ENCODE measurements at places on chromosomes 16 and 17. TPM values are rescaled to one million over a fixed set of nuclear protein-coding genes. Genes with fewer than 3 reads are reported as not detected.

The CDRT15L2 gene
- total RNA-seq: not detected

The CETP gene
- total RNA-seq: not detected

The NOD2 gene
- total RNA-seq: 0.26 TPM

The FA2H gene
- not detected for total RNA-seq

The KRTAP17-1 gene
- total RNA-seq: not detected

The USP6 gene
- total RNA-seq: not detected

The TM4SF5 gene
- not detected for total RNA-seq

DNA sequence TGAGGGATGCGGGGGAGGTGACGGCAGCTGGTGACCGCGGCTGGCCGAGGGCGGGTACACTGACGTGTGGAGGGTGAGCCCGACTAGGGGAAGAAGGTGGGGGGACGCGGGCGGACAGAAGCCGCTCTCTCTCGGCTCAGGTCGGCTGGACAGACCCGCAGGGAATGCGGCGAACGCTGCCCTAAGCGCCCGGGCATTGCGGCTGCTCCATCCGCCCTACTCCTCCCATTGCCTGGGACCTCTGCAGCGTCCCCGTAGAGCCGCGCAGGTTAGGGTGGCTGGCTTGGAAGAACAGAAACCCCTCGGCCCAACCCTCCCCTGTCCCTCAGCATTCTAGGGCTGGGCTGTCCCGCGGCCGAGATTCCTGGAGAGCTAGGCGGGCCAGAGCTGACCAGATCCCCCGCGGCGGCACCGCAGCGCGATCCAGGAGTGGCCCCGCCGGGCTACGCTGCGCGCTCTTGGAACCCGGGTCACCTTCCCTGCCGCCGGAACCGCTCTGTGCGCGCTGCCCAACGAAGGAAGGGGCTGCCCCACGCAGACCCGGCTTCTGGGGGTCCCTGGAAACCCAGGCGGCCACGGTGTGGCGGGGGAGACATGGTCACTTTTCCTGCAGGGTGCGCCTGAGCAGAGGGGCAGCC, 3.0 kb downstream of the DLX4 start:
- H3K4me3 ChIP-seq: no peak overlapping the region
- peaks cover 76% of the 10 kb centered on the region for H3K27me3 ChIP-seq
- no peaks in the 10 kb centered on the region for H3K36me3 ChIP-seq
- peaks cover 5% of the 10 kb centered on the region for H3K4me1 ChIP-seq

DNA sequence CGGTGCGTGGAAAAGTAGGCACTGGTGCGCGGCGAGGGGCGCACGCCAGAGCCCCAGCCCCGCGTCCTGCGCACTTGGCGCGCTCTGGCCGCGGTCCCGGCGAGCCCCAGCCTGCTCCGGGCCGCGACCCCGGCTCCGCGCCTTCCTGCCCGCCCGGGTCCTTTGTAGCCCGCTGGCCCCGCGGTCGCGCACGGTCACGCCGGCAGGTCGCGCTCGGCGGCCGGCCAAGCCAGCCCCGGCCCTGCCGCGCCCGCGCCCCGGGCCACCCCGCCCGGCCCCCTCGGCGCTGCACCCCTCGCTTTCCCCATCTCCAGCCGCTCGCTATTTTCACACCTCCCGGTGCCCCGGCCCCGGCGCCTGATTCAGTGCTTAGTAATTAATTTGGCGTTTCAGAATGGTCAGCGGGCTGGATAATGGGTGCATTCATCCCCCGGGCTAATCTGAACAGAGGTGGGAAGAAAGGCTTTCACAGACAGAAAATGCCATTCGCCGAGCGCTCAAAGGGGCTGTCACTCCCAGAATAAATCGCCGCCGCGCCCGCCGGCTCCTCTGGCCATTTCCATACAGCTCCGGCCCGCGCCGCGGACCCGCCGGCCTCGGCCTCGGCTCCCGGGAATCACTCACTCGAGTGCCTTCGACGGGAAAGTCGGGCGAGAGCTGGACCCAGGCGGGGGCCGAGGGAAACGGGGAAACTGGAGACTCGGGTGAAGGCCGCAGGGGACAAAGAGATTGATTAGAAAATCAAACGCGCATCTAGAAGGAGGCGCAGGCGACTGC, 17.8 kb upstream of the NTN1 start:
- H3K27ac ChIP-seq: no peak overlapping the region
- H3K4me3 ChIP-seq: no peak overlapping the region
- no peaks in the 10 kb centered on the region for H3K4me1 ChIP-seq
- peaks cover 16% of the 10 kb centered on the region for H3K27me3 ChIP-seq

DNA sequence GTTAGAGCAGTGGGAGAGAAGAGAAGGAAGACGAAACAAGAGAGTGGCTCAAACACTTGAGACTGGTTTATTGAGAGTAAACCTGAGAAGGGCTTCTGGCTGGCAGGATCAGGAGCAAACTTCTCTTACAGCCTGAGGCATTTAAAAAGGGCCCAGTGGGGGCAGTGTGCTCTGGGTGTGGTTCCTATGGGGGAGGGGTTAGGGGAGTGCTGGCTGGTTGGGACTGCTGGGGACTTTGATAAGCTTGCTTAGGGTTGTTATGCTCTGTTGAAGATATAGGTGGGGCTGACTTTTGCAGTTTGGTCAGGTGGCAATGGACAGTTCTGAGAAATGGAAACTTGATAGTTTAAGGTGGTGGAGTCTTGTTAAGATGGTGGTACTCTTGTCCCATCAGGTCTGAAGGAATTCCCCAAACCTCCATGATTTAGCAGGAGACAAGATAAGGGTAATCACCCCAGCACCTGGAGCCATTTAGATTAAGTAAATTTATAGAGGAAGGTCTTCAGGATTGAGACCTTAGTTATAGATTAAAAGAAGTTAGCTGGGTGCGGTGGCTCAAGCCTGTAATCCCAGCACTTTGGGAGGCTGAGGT, 79.3 kb downstream of the EMP2 start:
- no peak overlapping the region for H3K4me3 ChIP-seq
- no peak overlapping the region for H3K27ac ChIP-seq
- H3K27me3 ChIP-seq: no peaks in the 10 kb centered on the region

- H3K27me3 ChIP-seq: no peaks in the 10 kb centered on the region
- no peak overlapping the region for H3K4me3 ChIP-seq
- no peaks in the 10 kb centered on the region for H3K36me3 ChIP-seq
- H3K4me1 ChIP-seq: no peaks in the 10 kb centered on the region
Observed at GRCh38 chr16:81283044-81283443, 31.7 kb upstream of the GAN start.

DNA sequence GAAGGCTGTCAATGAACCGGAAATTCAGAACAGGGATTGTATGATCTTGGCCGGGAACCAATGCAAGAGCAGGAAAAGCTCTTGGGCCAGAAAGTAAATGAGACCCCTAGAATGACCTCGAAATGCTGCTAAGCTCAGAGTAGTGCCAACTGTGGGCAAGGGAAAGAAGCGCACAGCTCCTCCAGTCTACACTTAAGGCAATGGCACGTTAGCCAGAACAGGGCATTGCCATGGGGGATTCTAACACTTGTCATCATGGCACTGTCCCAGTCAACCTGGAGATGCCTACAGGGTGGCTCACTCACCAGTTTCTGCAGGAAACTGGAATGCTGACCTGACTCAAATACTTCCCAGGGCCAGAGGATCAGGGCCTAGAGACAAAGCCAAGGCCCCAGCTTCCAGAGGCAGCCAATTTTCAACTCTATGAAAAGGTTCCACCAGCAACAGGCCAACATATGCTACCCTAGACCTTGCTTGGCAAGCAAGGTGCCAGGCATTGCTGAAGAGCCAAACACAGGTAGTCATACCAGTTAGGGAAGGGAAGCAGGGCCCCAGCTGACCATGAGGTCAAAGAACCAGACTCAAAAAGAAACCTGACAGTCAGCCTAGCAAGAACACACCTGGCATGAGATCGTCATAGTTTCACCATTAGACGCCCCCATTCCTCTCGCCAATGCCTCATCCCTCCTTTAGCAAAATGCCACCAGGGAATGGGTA, 34.9 kb downstream of the ARHGAP17 start:
- H3K4me3 ChIP-seq: no peak overlapping the region
- H3K4me1 ChIP-seq: peaks cover 33% of the 10 kb centered on the region
- H3K36me3 ChIP-seq: peaks cover 10% of the 10 kb centered on the region

DNA sequence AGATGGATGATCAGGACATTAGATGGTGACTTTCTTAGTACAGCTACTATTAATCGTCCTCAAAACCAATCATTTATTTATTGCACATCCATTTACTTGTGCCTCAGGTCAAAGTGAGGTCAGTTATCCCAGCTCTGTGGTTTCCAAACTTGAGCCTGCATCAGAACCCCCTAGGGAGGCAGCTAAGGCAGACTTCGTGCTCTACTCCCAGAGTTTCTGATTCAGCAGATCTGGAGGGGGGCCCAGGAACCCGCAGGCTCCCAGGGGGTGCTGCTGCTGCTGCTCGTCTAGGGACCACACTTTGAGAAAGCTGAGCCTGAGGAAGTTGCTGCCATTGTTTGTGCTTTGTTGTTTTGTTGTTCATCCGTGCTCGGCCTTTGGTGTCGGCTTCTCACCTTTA, 44.0 kb upstream of the CLEC18B start:
- no peaks in the 10 kb centered on the region for H3K4me1 ChIP-seq
- H3K36me3 ChIP-seq: peaks cover 21% of the 10 kb centered on the region

DNA sequence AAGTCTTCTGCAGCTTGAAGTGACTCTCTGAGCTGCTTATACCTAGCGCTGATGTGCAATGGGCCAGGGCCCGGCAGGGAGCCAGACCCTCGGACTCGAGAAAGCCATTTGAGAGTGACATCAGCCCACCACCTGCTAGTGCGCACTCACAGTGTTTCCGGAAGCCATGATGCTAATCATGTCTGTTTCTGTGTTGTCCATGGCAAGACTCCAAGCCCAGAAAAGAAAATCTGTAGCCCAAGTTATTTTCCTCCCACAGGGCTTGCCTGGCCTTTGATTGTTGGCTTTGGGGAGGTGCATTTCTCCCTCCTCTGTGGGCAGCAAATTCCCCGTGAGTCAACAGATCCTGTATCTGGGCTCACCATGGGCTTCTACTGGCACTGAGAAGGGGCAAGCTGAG, 1.8 kb upstream of the CDRT4 start:
- peaks cover 6% of the 10 kb centered on the region for H3K4me1 ChIP-seq
- H3K4me3 ChIP-seq: no peak overlapping the region
- no peak overlapping the region for H3K27ac ChIP-seq

Measured in fibroblast of lung (primary cell).